ENCODE measurements at places on chromosomes 3 and 15.

DNA sequence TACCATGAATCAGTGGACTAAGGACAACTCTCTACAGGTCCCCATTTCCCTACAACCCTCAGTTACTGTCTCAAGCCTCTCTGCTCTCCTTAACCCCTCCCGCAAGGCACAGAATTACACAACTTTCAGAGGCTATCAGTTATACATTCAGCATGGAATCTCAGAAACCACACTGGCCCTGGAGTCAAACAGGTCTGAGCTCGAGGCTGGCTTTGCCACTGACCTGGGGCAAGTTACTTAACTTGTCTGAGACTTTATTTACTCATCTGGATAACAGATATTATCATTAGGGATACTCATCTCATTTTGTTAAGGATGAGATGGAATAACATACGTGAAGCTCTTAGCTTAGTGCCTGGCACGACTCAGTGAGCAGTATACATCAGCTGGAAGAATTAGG lies 95.2 kb downstream of the WDR76 start:
- DNase-seq: no peak

DNA sequence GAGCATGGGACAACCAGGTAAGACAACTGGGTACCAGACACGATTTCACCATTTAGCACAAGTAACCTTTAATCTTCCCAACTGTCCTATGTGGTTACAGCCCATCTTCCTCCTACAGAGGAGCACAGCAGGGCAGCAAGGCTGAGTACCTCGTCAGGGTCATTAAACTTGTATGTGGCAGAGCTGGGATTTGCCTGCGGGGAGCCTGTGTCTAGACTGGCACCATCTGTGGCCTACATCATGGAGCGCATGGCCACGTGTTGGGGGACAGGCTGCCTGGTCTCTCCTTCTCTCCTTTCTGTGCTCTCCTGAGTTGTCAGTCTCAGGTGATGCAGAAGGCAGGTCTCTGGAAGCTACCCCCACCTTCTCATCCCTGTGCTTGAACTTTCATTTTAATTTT lies 32.2 kb downstream of the GOLGA6A start:
- no peak for DNase-seq

- peak; percentile 36 for DNase-seq
These were observed 384 bp downstream of the KNL1 start for GRCh38 chr15:40594429-40594836.

DNA sequence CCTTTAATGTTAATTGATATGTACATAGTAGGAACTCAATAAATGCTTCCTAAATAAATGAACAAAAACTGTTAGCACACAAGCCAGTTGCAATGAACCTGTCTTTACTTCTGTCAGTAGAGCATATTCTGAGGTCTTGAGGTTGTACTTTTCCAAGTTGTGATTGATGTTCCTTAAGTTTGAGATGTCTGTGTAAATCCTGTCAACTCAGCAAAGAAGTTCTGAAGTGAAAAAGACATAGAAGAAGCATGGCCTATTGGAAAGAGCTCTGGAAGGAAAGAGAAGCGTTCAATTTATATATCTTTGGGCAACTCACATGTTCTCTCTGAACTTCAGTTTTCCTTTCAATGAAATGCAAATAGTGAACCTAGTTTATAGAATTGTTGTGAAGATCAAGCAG lies 269.9 kb downstream of the AGBL1 start:
- no peak for DNase-seq

- no peak for DNase-seq
These were observed 20.8 kb downstream of the CCR1 start for GRCh38 chr3:46187341-46187700.

GRCh38 chr15:25022233-25022632 lies 67.4 kb downstream of the SNRPN start:
- DNase-seq: no peak

DNA sequence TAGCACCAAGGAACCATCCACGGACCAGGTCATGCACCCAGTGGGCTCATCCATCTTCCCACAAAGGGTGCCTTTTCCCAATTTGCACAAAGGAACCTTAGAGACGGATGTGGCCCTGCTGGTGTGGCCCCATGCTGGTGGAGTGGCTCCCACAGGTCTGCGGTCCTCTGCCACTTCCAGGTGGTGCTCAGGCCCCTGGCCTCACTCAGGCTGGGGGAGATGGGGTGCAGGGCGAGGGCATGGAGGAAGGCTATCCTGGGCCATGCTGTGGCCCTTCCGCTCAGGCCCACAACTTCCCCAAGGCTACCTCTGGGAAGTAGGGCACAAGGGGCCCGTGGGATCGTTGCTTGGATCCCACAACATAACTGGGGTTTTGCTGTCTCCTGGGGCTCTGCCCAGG lies 5.2 kb upstream of the SYNM start:
- DNase-seq: no peak

GRCh38 chr3:29153811-29154210 lies 127.1 kb upstream of the RBMS3 start:
- DNase-seq: no peak

DNA sequence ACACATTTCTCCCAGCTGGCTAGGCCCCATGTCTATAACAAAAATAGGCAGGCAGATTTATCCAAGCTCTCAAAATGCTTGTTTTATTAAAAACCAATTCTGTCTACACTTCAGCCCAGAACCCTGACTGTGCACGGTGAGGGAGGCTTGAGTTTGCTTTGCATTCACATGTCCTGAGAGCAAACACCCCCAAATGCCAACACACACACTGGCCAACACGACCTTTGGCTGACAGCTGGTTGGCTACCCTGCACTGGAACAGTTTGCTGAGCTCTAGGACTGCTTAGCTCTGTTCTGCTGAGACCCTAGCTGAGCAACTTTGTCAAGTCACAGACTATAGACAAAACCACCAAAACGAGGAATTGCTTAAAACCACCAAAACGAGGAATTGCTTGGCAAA lies 3.6 kb downstream of the STIMATE start:
- DNase-seq: no peak

GRCh38 chr3:41863024-41863423 lies 98.9 kb downstream of the ULK4 start:
- no peak for DNase-seq

GRCh38 chr15:68385671-68386586 lies 46.0 kb downstream of the ITGA11 start:
- no peak for DNase-seq

DNA sequence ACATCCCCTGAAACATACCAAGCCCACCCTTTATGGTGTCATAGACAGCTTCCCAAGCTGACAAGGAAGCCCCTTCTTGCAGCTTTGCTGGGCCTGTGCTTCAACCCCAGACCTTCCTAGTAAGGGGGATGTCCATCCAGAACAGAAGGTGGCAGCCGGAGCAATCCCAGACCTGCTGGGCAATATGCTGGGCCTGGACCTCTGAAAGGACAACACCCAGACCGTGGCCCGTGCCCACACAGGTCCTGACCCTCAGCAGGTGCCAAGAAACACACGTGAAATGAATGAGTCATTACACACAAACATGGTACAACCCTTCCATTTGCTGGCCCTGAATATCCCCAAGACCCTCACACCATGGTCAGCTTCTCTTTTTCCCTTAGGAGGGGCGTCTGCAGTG lies 19.8 kb upstream of the VILL start:
- DNase-seq: no peak

DNA sequence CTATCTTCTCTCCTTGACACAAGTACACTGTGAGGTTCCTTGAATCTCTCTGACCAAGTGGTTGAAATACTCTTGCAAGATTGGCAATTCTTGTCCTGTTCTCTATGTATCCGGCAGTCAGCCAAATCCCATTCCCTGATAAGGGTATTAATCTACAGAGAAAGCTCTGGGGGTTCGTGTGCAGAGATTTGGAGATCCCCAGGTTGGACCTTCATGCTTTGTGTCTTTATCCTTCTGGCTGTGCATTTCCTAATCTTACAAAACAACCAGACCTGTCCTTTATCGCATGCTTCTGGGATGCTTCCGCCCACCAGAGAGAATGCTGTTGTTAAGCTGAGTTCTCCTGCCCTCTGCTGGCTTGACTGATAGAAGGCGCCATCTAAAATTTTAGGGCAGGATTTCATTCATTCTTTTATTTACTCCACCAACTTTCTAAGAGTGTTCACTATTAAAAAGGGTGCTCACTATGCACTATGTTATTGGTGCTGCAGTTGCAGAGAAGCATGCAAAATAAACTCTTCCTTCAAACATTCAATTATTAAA lies 8.6 kb upstream of the SST start:
- no peak for DNase-seq

- DNase-seq: no peak
These were observed 132.6 kb upstream of the PROK2 start for GRCh38 chr3:71917545-71917944.

- no peak for DNase-seq
These were observed 37.0 kb downstream of the ROPN1B start for GRCh38 chr3:126005951-126006350.

GRCh38 chr3:23493889-23494288 lies 290.8 kb downstream of the UBE2E2 start:
- DNase-seq: no peak

- no peak for DNase-seq
These were observed 152.4 kb downstream of the THRB start for GRCh38 chr3:24342275-24342674.

DNA sequence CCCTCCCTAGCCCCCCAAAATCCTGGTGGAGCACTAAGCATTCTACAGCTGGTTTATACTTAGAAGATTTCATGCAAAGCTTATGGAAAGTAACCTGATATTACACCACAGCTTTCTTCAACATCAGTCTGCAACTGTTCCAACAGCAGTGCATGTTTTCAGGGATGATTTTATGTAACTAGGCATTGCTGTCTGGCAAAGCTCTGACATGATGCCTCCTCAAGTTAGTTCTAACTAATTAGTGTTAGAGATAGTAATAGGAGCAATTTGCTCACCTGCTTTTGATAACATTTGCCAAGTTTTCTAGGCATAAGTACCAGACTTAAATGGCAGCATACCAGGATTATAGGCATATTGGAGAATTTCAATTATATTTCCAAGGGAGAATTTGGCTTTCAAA lies 330.3 kb upstream of the SGO1 start:
- DNase-seq: no peak
